ENCODE measurements at places on chromosomes 7 and 10. TPM values are rescaled to one million over a fixed set of nuclear protein-coding genes. Genes with fewer than 3 reads are reported as not detected.

VPS50 gene
- 19.3 TPM for total RNA-seq

SPDYE1 gene
- total RNA-seq: not detected

MMD2 gene
- total RNA-seq: not detected

KLF14 gene
- not detected for total RNA-seq

MINDY4 gene
- total RNA-seq: 1.5 TPM

WNT16 gene
- not detected for total RNA-seq

VSTM2A gene
- total RNA-seq: not detected

ARHGEF35 gene
- total RNA-seq: 2.4 TPM

SYT15 gene
- 1.0 TPM for total RNA-seq

GRCh38 chr10:117555863-117556262 lies 13.3 kb downstream of the EMX2 start:
- H3K36me3 ChIP-seq: no peaks in the 10 kb centered on the region
- peaks cover 38% of the 10 kb centered on the region for H3K27me3 ChIP-seq
- H3K27ac ChIP-seq: no peak overlapping the region
- no peak overlapping the region for H3K4me3 ChIP-seq
- H3K4me1 ChIP-seq: peaks cover 13% of the 10 kb centered on the region

DNA sequence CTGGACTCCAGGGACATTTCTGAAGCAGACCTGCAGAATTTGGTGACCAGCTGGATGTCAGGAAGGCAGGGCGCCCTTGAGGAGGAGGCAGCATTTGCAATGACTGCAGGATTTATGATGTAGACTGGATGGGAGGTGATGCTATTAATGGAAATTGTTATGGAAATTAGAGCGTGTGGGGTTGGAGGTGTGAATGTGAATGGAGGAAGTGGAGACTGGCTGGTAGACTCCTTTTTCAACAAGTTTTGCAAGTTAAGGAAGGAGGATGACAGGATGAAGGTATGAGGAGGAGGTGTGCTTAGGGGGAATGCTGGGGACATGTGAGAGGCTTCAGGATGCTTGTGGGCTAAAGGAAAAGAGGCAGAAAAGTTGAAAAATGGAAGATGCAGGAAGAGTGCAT lies 137.0 kb downstream of the TMEM178B start:
- H3K27ac ChIP-seq: no peak overlapping the region
- peaks cover 5% of the 10 kb centered on the region for H3K27me3 ChIP-seq
- no peak for DNase-seq
- no peaks in the 10 kb centered on the region for H3K36me3 ChIP-seq
- H3K4me1 ChIP-seq: no peaks in the 10 kb centered on the region
- no peak overlapping the region for H3K4me3 ChIP-seq

- H3K4me1 ChIP-seq: no peaks in the 10 kb centered on the region
- DNase-seq: no peak
- H3K27me3 ChIP-seq: no peaks in the 10 kb centered on the region
These were observed 287.4 kb downstream of the SKIDA1 start for GRCh38 chr10:21238044-21238443.

- DNase-seq: no peak
- H3K4me1 ChIP-seq: no peaks in the 10 kb centered on the region
- H3K27ac ChIP-seq: no peak overlapping the region
These were observed 275.2 kb downstream of the IPMK start for GRCh38 chr10:57992321-57993077.

DNA sequence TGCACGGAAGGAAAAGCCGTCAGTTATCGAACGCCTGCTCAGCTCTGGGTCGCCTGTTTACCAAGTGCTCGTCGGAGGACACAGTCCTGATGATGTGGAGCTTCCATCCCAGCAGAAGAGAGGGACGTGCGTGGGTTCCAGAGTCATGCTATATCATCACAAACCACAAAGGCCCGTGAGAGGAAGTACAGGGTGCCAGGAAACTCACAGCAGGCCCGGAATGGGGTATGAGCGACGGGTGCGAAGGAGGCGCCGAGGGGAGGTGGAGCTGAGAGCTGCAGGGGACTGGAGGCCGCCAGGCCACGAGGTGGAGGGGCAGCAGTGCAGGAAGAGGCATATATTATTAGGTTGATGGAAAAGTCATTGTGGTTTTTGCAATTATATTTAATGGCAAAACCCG lies 102.5 kb downstream of the ACTR3B start:
- H3K4me3 ChIP-seq: no peak overlapping the region
- no peaks in the 10 kb centered on the region for H3K36me3 ChIP-seq
- no peak overlapping the region for H3K27ac ChIP-seq
- no peak for DNase-seq
- no peaks in the 10 kb centered on the region for H3K27me3 ChIP-seq

GRCh38 chr7:111678281-111678680 lies 116.0 kb upstream of the IMMP2L start:
- peaks cover 7% of the 10 kb centered on the region for H3K27me3 ChIP-seq
- DNase-seq: no peak
- H3K4me3 ChIP-seq: no peak overlapping the region
- no peaks in the 10 kb centered on the region for H3K36me3 ChIP-seq
- no peak overlapping the region for H3K27ac ChIP-seq
- H3K4me1 ChIP-seq: no peaks in the 10 kb centered on the region

GRCh38 chr7:155979994-155980393 lies 167.7 kb upstream of the SHH start:
- H3K4me3 ChIP-seq: no peak overlapping the region
- H3K4me1 ChIP-seq: no peaks in the 10 kb centered on the region
- H3K36me3 ChIP-seq: no peaks in the 10 kb centered on the region
- peaks cover 7% of the 10 kb centered on the region for H3K27me3 ChIP-seq
- DNase-seq: no peak

- H3K27me3 ChIP-seq: no peaks in the 10 kb centered on the region
- no peaks in the 10 kb centered on the region for H3K4me1 ChIP-seq
- DNase-seq: peak; percentile 33
- no peak overlapping the region for H3K4me3 ChIP-seq
- no peaks in the 10 kb centered on the region for H3K36me3 ChIP-seq
These were observed 106.7 kb downstream of the TNS3 start for GRCh38 chr7:47474937-47475879.

DNA sequence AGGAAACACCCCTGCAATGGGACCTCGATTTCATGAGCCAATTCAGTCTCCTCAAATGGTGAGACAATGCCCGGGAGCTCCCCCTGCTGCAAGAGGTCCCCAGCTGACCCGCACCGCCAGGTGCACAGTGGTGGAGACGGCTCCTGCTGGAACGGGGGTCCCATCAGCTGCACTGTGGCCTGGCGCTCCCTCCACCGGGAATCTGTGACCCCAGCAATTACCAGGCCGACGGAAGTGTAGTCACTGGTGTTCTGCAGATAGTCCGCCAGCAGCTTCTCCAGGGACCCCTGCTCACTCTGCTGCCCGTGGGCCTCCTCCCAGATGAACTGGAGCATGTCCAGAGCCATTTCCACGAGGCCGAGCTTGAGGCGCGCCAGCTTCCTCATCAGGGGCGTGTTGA lies 64.9 kb upstream of the NKX6-2 start:
- H3K27ac ChIP-seq: no peak overlapping the region
- peaks cover 13% of the 10 kb centered on the region for H3K27me3 ChIP-seq
- no peak for DNase-seq
- H3K36me3 ChIP-seq: no peaks in the 10 kb centered on the region
- H3K4me1 ChIP-seq: peaks cover 8% of the 10 kb centered on the region
- no peak overlapping the region for H3K4me3 ChIP-seq

DNA sequence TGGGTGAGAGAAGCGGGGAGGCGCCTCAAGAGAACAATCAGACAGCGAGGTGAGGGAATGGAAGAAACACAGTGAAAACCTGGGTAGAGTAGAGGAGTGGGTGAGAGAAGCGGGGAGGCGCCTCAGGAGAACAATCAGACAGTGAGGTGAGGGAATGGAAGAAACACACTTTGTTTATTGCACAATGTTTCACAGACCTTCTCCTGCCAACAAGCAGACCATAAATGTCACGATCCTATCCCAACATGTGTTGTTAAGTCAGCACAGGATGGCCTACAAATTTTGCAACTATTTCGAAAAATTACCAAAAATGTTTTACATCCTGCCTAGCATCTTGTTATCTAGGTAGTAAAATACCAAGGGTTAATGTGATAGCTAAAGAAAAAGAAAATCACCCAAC lies 115.3 kb downstream of the JAZF1 start:
- H3K4me3 ChIP-seq: no peak overlapping the region
- no peak for DNase-seq
- H3K27me3 ChIP-seq: peaks cover 6% of the 10 kb centered on the region
- H3K36me3 ChIP-seq: no peaks in the 10 kb centered on the region
- H3K4me1 ChIP-seq: no peaks in the 10 kb centered on the region

GRCh38 chr7:32658467-32658869 lies 163.2 kb downstream of the AVL9 start:
- H3K27ac ChIP-seq: no peak overlapping the region
- no peaks in the 10 kb centered on the region for H3K36me3 ChIP-seq
- H3K4me1 ChIP-seq: no peaks in the 10 kb centered on the region
- no peak for DNase-seq

GRCh38 chr7:134737566-134738345 lies 41.7 kb upstream of the CALD1 start:
- DNase-seq: no peak
- H3K4me3 ChIP-seq: no peak overlapping the region
- no peaks in the 10 kb centered on the region for H3K36me3 ChIP-seq

- no peaks in the 10 kb centered on the region for H3K27me3 ChIP-seq
- no peaks in the 10 kb centered on the region for H3K36me3 ChIP-seq
- no peak overlapping the region for H3K27ac ChIP-seq
- H3K4me1 ChIP-seq: no peaks in the 10 kb centered on the region
- DNase-seq: peak; percentile 55
- H3K4me3 ChIP-seq: no peak overlapping the region
These were observed 42.3 kb upstream of the FOXI2 start for GRCh38 chr10:127694580-127695193.

- H3K27ac ChIP-seq: no peak overlapping the region
- no peak for DNase-seq
- no peak overlapping the region for H3K4me3 ChIP-seq
- H3K4me1 ChIP-seq: no peaks in the 10 kb centered on the region
These were observed 333.5 kb upstream of the NRG3 start for GRCh38 chr10:81541517-81541916.

GRCh38 chr7:131610007-131610406 lies 53.6 kb upstream of the PODXL start:
- H3K27ac ChIP-seq: no peak overlapping the region
- no peak for DNase-seq
- H3K4me3 ChIP-seq: no peak overlapping the region
- H3K36me3 ChIP-seq: no peaks in the 10 kb centered on the region
- H3K27me3 ChIP-seq: peaks cover 7% of the 10 kb centered on the region

GRCh38 chr10:30190577-30191552 lies 131.5 kb upstream of the JCAD start:
- no peak for DNase-seq
- no peak overlapping the region for H3K4me3 ChIP-seq
- H3K4me1 ChIP-seq: no peaks in the 10 kb centered on the region
- no peaks in the 10 kb centered on the region for H3K36me3 ChIP-seq
- peaks cover 13% of the 10 kb centered on the region for H3K27me3 ChIP-seq
- no peak overlapping the region for H3K27ac ChIP-seq

- peaks cover 26% of the 10 kb centered on the region for H3K27me3 ChIP-seq
- H3K36me3 ChIP-seq: no peaks in the 10 kb centered on the region
- H3K27ac ChIP-seq: no peak overlapping the region
- no peak overlapping the region for H3K4me3 ChIP-seq
- DNase-seq: no peak
These were observed 676 bp downstream of the PLAC9 start for GRCh38 chr10:80133206-80133605.

DNA sequence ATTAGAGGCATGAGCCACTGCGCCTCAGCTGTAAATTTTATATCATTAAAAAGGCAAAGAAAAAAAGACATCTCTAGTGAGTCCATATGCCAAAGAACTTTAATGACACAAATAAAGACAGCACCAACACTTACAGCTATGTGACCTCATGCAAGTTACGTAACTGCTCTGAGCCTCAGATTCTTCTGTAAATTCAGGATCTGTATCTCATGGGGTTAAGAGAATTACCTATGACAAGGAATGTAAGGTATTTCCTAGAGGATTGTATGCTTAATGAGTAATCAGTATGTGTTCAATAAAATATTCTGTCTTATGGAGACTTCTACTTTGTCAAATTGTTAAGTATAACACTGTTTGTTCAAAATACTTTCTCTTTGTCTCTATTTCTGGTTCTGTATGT lies 274.0 kb upstream of the GLI3 start:
- no peaks in the 10 kb centered on the region for H3K27me3 ChIP-seq
- H3K27ac ChIP-seq: no peak overlapping the region
- H3K36me3 ChIP-seq: no peaks in the 10 kb centered on the region
- no peak for DNase-seq
- H3K4me1 ChIP-seq: no peaks in the 10 kb centered on the region
- no peak overlapping the region for H3K4me3 ChIP-seq

- H3K27ac ChIP-seq: no peak overlapping the region
- peaks cover 3% of the 10 kb centered on the region for H3K4me1 ChIP-seq
- H3K36me3 ChIP-seq: no peaks in the 10 kb centered on the region
These were observed 194.9 kb downstream of the SDK1 start for GRCh38 chr7:3495954-3496353.

DNA sequence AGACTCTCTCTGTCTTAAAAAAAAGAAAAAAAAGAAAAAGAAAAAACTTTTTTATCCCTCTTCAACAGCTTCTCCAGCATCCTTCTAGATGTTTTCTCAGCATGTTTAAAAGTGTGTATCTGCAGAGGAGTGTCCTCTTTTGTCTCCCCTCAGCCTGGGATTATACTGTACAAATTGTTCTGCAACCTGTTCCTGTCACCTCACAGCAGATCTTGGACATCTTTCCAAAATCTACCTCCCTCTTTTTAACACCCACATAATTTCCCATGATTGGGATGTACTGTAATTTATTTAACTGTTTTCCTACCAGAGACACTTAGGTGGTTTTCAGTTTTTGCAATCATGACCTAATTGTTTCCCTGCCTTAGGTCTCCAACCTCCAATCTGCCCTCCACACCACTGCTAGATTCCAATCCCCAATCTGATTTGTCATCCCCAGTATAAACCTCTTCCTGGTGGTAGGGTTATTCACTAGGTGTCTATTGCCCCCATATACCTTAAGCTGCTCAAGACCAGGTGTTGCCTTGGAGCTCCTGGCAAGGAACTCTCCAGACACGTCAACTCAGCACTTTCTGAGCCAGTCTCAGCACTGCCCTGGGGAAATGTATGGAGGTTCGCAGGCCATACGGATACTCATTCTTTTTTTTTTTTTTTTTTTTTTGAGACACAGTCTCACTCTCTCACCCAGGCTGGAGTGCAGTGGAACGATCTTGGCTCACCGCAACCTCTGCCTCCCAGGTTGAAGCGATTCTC lies 17.6 kb upstream of the DDIT4 start:
- no peak overlapping the region for H3K4me3 ChIP-seq
- no peaks in the 10 kb centered on the region for H3K27me3 ChIP-seq
- peak overlapping the region; percentile 66 for H3K27ac ChIP-seq
- H3K4me1 ChIP-seq: peaks cover 79% of the 10 kb centered on the region
- DNase-seq: no peak

- no peaks in the 10 kb centered on the region for H3K27me3 ChIP-seq
- no peak overlapping the region for H3K27ac ChIP-seq
- no peak for DNase-seq
These were observed 75.4 kb downstream of the JAZF1 start for GRCh38 chr7:28105234-28105633.

GRCh38 chr10:97587183-97587582 lies 2.3 kb upstream of the C10orf62 start:
- DNase-seq: no peak
- peaks cover 20% of the 10 kb centered on the region for H3K4me1 ChIP-seq
- no peaks in the 10 kb centered on the region for H3K36me3 ChIP-seq

GRCh38 chr7:128811631-128812430 lies 18.4 kb upstream of the FLNC start:
- no peaks in the 10 kb centered on the region for H3K36me3 ChIP-seq
- H3K4me1 ChIP-seq: no peaks in the 10 kb centered on the region
- peaks cover 3% of the 10 kb centered on the region for H3K27me3 ChIP-seq
- no peak overlapping the region for H3K27ac ChIP-seq

Measured in activated CD8-positive, alpha-beta T cell treated with anti-CD3 and anti-CD28 coated beads, Interleukin-2, amount 10 ng/mL, durations not matched to agents 7 days and 5 days (primary cell).